HuH-7.5 (cell line): ENCODE measurements at places on chromosomes 3 and 15.

DNA sequence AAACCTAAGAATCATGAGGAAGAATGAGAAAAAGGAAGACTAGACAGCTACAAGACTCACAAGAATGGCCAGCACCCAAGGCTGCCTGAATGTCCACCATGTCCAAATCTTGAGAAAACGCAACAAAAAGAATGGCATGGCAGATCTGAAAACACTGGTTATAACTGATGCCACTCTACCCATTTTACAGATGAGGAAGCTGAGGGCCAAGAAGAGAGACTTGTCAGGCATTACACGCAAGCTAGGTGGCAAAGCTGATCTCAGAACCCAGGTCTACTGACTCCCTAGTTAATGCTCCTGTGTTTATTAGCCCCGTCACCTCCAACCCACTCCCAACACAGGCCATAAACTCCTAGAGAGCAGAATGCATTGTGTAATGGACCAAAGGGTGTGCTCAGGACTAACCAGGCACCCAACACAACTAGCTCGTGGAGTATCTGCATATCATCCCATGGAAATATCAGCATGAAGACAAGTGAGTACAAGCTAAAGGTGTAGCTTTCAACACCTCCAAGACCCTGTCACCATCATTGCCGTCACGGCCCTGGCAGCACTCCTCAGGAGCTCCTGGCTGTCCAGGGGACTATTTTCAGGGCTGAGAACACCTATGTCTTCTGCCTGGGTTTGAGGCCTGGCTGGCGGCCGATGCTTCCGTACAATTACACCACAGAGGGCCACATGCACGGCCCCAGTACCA, 111.7 kb downstream of the XXYLT1 start:
- DNase-seq: no peak

GRCh38 chr15:82548700-82549099, 8.4 kb upstream of the RPS17 start:
- DNase-seq: no peak

- no peak for DNase-seq
These were observed 262.7 kb downstream of the FEZF2 start for GRCh38 chr3:62110443-62111225.

- DNase-seq: no peak
These were observed 124.2 kb downstream of the IMPG2 start for GRCh38 chr3:101195951-101196713.

DNA sequence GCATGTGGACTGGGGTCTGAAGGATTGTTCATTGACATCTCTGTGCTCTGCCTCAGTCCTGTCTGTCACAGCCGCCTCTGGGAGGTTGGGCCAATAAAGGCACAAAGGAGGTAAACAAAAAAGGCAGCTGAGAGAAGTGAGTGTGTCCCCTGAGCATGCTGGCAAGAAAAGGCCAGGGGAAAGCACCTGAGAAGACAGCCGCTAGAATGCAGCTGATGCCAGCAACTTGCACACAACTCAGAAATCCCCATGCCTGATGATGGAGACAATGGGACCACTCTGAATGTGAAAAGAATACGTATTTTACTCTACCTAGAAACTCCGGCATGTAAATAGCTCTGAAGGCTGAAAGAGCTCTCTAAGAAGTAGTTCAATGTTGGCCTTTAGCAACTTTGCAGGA, 118.7 kb downstream of the KCNH8 start:
- no peak for DNase-seq

GRCh38 chr3:31022716-31023115, 128.3 kb upstream of the GADL1 start:
- DNase-seq: no peak

GRCh38 chr15:67199881-67200763, 54.3 kb downstream of the AAGAB start:
- DNase-seq: no peak

DNA sequence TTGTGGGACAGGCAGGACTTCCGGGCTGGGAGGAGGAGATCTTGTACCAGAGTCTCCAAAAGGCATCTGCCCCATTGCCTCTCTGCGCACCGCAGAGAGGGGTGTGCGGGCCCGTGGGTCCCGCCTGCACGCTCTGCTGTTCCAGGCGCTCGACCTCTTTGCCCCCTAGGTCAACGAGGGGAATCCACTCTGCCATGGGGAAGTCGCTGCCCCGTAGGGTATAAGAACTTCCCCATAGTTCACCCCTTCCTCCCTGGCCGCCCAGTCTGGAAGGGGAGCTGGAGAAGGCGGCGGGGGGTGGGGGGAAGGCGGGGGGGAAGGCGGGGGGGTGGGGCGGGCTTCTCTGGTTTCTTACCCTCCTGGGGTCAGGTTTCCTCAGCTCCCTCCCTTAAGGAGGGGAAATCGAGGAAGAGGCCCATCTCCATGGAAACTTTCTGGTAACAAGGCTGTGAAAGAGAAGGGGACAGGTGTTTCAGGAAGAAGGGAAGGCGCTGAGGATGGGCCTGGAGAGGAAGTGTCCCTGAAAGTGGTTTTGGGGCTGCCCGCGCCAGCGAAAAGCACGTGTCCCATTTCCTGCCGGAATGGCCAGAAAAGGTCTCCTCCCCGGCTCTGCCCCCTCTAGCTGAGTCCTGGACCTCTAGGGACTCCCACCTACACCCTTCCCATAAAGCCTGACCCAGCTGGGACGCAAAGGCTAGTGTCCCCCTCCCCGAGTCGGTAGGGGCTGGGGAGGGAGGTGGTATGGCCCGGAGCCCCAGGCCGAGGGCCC, 27.5 kb downstream of the NR1I2 start:
- DNase-seq: no peak

GRCh38 chr3:149658744-149659497, 1.1 kb upstream of the WWTR1 start:
- peak; percentile 49 for DNase-seq

DNA sequence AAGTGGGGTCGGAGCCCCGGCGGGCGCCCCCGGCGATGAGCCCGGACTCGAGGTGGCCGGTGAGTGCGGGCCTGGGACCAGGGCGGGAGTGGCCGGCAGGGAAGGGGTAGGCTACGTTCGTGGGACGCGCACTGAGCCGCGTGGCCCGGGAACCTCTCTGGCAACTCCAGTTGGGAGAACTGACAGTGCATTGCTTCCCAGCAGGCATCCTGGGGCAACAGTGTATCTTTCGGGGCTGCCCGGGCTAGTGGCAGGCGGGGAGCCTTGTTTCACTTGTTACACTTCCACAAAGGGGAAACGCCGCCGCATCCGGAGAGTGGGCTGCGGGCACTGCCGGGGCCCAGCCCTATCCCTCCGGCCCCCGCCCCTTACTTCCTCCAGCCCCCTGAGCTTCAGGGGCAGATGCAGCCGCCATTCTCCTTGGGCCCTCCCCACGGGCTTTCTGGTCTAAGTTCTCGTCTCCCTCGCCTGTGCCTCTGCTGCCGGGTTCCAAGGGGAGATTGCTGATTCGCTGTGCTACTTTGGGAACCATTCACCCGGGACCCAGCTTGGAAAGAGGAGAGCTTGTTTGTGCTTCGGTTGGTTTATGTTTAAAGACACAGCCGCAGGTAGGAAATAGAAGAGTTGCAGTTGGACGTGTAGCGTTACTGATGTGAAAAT, 675 bp downstream of the BRPF1 start:
- peak; percentile 70 for DNase-seq

DNA sequence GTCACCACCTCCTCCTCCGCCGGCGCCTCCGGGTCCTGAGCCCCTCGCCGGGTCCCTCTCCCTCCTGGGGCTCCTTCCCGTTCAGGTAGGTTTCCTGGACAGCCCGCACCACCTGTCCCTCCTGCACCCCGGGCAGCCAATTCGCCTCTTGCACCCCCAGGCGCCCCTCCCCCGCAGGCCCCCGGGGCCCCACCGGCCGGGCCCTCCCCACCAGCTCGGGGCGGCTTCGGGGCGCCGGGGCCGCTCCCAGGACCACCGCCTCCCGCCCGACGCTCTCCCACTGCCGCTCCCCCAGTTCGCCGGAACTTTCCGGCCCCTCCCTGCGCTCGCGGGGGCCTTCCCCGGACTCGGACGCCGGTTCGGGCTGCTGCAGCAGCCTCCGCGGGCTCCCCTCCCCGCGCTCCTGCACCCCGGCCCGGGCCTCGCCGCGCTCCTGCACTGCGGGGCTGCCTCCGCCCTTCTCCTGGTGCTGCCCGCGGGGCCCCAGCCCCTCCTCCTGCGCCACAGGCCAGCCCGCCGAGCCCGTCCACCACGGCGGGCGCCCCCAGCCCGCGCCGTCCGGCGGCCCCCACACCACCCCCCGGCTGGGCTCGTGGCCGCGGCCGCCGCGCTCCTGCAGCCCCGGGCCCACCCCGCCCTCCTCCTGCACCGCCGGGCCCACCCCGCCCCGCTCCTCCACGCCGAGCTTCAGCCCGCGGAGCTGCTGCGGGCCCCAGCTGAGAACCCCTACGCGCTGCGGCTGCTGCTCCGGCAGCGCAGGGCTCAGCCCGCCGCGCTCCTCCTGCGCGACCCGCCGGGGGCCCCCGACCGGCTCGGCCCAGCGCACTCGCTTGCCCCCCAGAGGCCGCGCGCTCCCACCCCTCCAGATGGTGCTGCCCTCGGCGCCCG, 587 bp upstream of the TNK2 start:
- DNase-seq: no peak

DNA sequence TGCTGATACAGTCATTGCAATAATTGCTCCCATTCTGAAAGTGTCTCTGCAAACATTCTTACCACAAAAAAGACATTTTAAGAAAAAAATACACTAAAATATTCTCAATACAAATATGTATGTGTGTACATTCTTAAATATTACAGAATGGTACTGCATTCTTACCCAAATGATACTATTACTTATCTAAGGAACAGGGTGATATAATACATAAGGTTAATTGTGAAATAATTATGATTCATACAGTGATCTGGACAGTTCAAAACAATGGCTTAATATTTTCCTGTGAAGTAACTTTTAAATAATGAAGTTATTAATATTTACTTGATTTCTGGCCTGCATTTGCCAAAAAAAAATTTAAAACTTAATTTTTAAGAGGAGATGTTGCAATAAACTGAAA, 694.6 kb downstream of the TUSC7 start:
- no peak for DNase-seq

- DNase-seq: no peak
These were observed 25.5 kb downstream of the DPH3 start for GRCh38 chr3:16239086-16239770.

DNA sequence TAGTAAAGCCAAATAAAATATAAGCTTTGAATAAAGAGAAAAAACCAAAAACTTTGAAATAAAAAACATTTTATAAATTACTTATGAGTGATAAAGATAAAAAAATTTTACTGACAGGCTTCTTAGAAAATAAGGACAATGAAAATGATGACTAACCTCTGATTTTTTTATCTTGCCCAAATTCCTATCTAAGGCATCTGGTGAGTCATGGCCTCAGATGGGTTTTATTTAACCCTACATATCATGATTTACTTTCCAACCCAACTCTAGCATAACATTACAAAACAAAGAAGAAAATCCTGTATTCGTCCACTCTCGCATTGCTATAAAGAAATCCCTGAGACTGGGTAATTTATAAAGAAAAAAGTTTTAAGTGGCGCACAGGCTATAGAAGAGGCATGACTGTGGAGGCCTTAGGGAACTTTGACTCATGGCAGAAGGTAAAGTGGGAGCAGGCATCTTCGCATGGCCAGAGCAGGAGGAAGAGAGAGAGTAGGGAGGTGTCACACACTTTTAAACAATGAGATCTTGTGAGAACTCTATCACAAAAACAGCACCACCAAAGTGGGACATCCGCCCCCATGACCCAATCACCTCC, 152.1 kb downstream of the NEK10 start:
- DNase-seq: no peak

DNA sequence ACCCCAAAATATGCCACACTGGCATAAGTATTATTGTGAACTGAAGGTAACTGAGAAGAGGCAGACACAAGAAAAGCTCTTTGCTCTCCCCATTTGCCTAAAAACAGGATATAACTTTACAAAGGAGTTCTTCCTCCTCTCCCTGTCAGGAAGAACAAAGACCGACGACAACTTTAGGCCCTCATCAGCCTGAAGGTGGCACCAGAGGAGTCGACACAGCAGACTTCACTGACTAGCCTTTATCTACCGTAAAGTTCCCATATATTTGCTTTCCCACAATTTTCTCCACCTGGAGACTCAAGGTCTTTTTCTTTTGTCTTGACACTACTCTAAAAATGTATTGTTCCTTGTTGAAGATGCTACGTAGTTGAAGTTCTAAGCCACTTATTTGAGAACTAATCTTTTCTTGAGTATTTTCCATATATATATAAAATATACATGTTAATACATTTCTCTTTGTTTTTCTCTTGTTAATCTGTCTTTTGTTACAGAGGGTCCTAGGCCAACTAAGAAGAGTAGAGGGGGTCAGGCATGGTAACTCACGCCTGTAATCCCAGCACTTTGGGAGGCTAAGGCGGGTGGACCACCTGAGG, 16.2 kb upstream of the XIRP1 start:
- peak; percentile 59 for DNase-seq

DNA sequence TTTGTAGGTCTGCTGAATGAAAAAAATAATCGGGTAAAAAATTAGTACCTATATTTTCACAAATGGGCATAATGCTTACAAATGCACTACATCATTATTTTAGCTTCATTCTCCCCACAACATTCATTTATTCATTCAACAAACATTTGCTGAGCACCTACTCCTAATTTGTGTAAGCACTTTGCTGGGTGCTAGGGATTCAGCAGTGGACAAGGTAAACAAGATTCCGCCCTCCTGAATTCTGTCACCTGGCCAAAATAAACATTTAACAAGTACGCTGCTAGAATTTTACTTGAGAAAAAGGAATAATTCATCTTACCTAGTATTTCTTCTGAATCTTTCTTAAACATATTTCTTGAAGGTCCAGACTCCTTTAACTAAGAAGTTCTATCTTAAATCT, 72.1 kb downstream of the TIGIT start:
- no peak for DNase-seq

DNA sequence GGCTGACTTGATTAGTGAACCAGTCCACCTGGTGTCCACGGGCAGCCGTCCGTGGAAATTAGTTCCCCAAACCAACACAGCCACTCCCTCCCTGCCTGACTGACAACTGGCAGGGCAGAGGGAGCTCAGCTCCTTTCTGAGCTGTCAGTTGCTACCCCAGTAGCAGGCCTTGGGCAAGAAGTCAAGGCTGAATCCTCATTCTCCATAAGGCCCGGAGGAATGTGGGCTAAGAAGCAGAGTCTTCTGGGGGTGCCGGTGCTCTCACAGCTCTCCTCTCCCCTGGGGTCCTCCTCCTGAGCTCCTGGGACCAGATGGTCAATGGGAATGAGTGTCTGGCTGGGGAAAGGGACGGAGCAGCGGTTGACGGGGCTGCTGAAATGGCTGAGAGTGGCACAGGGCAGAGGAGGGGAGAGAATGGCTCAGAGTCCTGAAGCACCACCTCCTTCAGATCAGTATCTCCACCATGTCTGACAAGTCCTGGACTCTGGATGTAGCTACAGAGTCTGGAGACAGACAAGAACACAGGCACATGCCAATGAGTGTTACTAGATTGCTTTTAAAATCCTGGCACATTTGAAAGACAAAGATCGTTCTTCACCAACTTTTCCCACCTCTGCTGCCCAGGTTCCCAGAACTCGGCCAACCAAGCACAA, 16.9 kb downstream of the AMOTL2 start:
- no peak for DNase-seq

- DNase-seq: no peak
These were observed 30.4 kb upstream of the KCNMB2 start for GRCh38 chr3:178505832-178506231.

- no peak for DNase-seq
These were observed 57.7 kb upstream of the LARS2 start for GRCh38 chr3:45330510-45331295.

GRCh38 chr3:21062831-21063294, 688.1 kb downstream of the ZNF385D start:
- no peak for DNase-seq
